ENCODE measurements at places on chromosomes 1 and 21.

GRCh38 chr1:37808369-37809319 is 636 bp upstream of the YRDC start:
- peak; percentile 32 for DNase-seq

DNA sequence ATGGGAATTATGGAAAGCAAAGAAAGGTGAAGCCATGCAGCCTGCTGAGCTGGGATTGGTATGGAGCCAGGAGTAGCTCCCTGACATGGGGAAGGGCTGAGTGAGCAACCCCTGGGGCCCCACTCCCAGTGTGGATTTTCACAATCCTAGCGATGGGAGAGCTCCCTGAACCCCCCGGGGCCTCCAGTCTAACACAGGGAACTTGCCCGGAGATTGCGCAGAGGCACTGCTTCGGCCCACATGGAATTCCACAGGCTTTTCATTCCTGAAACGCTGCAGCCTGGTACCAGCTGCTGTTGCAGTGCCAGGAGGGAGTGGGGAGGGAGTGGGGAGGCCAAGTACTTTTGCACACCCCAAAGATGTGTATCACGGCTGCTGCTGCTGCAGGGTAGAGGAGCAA is 110.4 kb upstream of the C21orf91 start:
- DNase-seq, result peak; percentile 42

- DNase-seq, result peak; percentile 48
Measured at GRCh38 chr1:39270368-39270767, 65.9 kb downstream of the MACF1 start.

GRCh38 chr1:228060458-228061190 is 21.9 kb upstream of the ARF1 start:
- DNase-seq, result no peak

DNA sequence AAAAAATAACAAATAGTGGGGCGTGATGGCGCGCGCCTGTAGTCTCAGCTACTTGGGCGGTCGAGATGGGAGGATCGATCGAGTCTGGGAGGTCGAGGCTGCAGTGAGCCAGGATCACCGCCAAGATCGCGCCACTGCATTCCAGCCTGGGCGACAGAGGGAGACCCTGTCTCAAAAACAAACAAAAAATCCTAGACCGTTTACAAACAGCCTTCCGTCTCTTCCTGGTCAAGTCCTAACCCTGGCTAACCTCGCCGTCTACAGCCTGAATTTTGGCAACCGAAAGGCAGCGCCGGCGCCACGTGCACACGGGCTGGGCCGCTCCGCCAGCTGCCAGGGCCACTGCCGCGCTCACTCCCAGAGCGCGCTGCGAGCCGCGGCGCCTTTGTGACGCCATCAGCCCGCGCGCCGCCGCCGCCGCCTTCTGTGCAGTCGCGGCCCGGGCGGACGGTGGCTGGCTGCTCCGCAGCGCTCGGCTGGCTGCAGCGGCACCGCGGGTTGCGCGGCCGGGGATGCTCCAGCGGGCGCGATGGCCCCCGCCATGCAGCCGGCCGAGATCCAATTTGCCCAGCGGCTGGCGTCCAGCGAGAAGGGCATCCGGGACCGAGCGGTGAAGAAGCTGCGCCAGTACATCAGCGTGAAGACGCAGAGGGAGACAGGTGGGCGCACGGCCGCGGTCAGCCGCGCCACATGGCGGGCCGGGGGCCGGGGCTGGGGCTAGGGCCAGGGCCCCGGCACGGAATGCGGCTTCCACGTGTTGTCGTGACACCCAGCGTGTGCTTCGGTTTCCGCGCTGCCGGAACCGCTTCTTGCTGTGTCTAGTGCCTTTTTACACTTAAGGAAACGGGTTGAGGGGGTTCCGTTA is at the start of the genes HSF2BP and RRP1B:
TSS of gene HSF2BP (minus strand) at position 353 of the 865 bp plus-strand sequence. CDS start 1,392 bp downstream, outside the sequence.
TSS of gene RRP1B (plus strand) at position 425 of the 865 bp plus-strand sequence. CDS start at position 530, 105 bp downstream.
- peak; percentile 90 for DNase-seq

- DNase-seq, result peak; percentile 62
Measured at GRCh38 chr1:44721485-44722361, 9.2 kb downstream of the RNU5D-1 start.

GRCh38 chr1:78586572-78586971 is 33.7 kb upstream of the IFI44L start:
- DNase-seq, result peak; percentile 6

GRCh38 chr1:44939061-44939460 is 47.3 kb downstream of the EIF2B3 start:
- DNase-seq, result no peak

DNA sequence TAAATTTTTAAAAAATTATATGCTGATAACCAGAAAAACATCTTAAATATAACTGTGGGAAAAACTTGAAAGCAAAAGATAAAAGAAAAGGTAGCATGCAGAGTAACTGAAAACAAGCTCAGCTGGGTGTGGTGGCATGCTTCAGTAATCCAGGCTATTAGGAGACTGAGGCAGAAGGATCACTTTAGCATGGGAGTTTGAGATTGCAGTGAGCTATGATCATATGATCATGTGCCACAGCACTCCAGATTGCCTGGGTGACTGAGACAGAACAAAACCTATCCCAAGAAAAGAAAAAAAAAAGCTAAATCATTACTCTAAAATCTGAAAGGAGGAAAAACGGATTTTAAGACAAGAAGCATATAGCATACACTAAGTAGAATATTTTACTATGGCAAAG is 1624.0 kb downstream of the AMY1C start:
- DNase-seq, result no peak

DNA sequence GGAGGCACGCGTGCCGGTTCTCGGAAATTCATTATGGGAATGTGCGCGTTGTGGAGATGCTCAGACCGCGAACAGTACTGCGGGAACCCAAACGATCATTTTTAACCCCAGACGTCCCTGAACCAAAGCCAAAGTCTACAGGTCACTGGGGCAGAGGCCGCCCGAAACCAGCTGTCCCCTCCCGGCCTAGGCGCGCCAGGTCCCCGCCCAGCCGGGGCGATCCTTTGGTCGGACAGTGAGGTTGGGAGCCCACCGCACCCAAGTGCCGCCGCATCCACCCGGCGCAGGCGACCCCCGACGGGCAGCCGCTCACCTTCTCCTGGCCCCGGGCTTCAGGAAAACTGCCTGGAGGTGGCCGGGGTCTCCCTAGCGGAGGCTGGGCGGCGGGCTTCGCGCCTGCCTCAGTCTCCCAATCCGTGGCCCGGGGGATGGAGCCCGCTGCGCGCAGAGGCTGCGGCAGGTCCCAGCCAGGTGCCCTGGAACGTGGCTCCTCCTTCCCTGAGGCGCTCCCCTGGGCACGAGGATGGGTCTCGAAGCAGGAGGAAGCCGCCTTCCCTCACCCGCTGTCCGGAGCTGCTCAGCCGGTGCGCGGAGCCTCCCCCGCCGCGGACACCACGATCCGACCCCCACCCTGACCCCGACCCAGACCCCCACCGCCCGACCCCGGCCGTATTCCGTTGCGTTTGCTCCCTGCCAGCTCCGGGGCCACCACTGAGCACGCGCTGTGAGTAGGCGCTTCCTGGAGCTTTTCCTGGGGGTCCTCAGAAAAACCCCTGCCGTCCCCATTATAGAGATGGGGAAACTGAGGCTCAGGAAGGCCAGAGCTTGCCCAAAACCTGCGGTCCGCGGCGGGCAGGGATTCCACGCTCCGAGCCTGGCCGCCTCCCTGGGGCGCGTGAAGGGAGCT is 8.1 kb upstream of the SLX9 start:
- DNase-seq, result no peak

DNA sequence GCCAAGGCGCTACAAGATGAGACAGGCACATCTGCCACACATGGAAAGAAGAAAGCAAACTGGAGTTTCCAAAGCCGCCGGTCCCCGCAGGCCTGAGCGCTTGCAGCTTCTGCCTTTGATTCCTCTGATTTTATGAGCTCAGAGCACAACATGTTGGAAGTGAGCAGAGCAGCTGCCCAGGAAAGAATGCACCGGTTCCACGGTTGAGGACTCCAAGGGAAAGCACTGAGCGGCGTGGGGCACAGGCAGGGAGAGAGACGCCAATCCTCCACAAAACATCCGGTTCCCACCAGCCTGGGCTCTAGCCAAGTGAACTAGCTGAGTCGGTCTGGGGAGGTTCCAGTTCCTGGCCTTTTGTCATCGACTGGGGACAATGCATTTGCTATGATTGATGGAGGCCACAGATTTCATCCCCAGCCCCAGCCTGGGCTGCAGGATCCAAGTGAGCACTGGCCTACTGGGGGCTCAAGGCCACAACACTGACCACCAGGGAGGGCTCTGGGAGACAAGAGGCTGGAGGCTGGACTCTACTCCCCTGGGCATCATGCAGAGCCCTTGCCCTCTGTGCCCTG is 253.1 kb upstream of the IRF2BP2 start:
- DNase-seq, result no peak

GRCh38 chr1:2646837-2647236 is 14.0 kb upstream of the MMEL1 start:
- DNase-seq, result no peak

GRCh38 chr1:172845371-172845770 is 186.5 kb downstream of the FASLG start:
- peak; percentile 9 for DNase-seq

- no peak for DNase-seq
Measured at GRCh38 chr1:20336105-20336605, 45.5 kb downstream of the VWA5B1 start.

- DNase-seq, result no peak
Measured at GRCh38 chr1:3463013-3463385, 8.5 kb downstream of the ARHGEF16 start.

GRCh38 chr1:32894019-32894600 is 7.1 kb downstream of the TMEM54 start:
- no peak for DNase-seq

DNA sequence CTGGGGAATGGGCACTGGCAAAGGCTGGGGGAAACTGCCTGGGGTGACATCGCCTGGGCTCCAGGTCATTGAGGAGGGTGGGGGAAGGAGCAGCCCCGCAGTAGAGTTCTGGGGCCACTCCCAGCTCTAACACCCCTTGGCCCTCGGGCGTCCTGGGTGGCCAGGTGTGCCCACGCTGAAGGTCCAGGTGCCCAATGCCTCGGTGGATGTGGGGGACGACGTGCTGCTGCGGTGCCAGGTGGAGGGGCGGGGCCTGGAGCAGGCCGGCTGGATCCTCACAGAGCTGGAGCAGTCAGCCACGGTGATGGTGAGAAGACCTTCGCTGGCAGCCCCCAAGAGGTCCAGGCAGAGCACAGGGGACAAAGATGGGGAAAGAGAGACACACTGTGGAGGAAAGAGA is 7.7 kb downstream of the NTRK1 start:
- no peak for DNase-seq

GRCh38 chr1:92739669-92740524 is 45.0 kb downstream of the EVI5 start:
- DNase-seq, result no peak

DNA sequence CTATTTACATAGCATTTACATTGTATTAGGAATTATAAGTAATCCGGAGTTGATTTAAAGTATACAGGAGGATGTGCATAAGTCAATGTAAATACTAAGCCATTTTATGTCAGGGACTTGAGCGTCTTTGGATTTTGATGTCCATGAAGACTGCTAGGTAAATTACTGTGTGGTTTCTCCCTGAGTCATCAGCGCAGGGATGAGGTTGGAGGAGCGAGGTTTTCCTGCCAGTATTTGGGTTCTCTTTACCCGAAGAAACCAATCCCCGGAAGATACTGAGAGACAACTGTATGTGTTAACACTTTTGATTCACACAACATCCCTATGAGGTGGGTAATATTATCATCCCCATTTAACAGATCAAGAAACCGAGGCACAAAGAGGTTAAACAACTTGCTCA is 29.3 kb downstream of the BATF3 start:
- peak; percentile 10 for DNase-seq

GRCh38 chr1:208088319-208088718 is 155.9 kb downstream of the PLXNA2 start:
- DNase-seq, result no peak
